ENCODE measurements at places on chromosomes 3 and 15.
A peak's percentile ranks its signal among the peaks of the same experiment; 100 is the strongest.

GRCh38 chr3:172364374-172365027 lies 83.8 kb downstream of the GHSR start:
- no peak for ATAC-seq

- peak; percentile 64 for ATAC-seq
Observed at GRCh38 chr3:189630767-189631372, 319 bp upstream of the TP63 start.

DNA sequence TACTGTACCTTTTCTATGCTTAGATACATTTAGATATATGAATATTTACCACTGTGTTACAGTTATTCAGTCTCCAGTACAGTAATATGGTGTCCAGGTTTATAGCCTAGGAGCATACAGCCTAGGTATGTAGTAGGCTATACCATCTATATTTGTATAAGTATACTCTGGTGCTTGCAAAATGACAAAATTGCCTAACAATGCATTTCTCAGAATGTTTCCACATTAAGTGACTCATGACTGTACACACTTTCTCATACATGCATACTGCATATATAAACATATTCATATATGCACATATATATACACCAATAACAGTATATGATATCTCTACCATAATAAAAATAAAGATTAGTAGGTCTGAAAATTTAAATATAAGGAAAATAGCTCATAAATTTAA lies 169.3 kb downstream of the DPH6 start:
- ATAC-seq = no peak

GRCh38 chr3:160106905-160107861 lies 118.0 kb upstream of the C3orf80 start:
- no peak for ATAC-seq
